ENCODE measurements at places on chromosomes 7 and 10.

DNA sequence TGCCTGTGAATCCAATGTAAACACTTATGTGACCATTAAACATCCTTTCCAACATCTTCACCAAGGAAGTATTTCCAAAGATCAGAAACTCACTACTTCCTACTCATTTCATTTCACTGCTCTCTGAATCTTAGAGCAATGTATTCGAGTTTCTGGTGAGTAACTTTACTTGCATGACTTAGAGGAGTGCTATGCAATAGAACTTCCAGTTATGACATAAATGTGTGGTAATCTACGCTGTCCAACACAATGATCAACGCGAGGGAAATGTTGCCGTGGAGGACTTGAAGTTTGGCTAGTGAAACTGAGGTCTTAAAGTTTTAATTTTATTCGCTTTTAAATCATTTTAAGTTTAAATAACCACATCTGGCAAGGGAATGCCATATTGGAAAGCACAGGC lies 1326.3 kb downstream of the XPNPEP1 start:
- no peak for DNase-seq

GRCh38 chr10:110721406-110722038 lies 77.4 kb downstream of the RBM20 start:
- no peak for DNase-seq

DNA sequence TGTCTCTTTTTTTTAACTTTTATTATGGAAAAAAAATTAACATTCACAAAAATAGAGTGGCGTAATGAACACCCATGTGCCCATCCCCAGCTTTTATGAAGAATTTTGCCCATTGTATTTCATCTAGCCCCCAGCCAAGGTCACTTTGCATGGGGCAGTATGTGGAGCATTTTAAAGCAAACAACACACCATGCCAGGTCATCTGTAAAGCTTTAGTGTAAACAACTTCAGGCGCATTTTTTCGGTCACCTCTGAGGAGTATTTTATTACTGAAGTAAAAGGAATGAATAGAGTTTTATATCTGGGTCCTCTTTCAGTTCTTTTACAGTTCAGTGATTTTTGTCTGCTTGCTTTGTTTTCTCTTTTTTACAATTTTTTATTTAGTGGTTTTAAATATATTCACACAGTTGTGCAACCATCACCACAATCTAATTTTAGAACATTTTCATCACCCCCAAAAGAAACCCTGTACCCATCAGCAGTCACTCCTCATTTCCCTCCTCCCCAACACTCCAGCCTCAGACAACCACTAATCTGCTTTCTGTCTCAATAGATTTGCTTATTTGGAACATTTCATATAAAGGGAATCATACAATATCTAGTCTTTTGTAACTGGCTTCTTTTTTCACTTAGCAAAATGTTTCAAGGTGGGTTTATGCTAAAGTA lies 87.9 kb downstream of the SLC37A3 start:
- DNase-seq = no peak

DNA sequence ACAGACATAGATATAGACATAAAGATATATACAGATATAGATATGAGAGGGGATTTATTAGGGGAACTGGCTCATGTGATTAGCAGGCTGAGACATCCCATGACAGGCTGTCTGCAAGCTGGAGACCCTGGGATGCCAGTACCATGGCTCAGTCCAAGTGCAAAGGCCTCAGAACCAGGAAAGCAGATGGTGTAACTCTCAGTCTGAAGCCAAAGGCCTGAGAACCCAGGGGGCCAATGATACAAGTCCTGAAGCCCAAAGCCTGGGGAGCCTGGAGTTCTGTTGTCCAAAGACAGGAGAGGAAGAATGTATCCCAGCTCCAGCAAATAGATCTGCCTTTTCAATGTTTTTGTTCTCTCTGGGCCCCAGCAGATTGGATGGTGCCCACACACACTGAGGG lies 5.5 kb downstream of the NCOA4 start:
- DNase-seq = no peak

DNA sequence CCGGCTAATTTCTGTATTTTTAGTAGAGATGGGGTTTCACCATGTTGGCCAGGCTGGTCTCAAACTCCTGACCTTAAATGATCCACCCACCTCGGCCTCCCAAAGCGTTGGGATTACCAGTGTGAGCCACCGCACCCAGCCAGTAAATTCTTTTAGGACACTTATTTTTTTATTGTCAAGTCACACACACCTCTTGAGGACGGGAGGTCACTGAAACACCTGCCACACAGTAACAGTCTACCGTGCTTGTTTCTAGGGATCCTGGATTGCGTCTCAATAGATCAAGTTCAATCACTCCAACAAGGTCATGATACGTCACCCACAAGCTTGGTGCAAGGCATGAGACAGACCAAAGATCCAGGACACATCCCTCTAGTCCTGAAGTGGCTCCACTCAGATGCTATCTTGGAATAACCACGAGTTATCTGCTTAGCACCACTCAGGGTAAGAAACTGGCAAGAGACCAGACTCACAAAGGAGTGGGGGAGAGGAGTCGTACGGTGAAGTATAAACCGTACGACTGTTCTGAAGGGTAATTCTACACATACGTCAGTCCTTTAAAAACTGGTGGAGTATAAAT lies 58.9 kb upstream of the NCAPG2 start:
- no peak for DNase-seq

GRCh38 chr7:154437234-154437633 lies 385.0 kb downstream of the DPP6 start:
- DNase-seq = no peak

DNA sequence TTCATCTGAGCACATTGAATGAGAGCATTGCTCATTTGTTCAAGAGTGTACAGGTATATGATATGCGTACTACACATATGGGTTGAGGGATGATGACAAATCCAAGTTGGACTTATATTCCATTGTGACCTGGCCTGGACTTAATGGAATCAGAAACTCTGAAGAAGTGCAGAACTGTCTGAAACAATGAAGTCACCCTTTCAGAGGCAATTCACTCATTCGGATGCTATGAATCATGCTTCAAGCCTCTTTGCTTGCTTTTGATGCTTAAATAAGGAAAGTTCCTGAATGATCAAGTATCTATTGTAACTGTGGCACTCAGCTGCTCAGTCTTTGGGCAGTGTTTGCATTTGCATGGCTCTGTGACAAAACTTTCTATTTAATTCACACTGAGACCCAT lies 93.4 kb downstream of the ZNF365 start:
- no peak for DNase-seq

DNA sequence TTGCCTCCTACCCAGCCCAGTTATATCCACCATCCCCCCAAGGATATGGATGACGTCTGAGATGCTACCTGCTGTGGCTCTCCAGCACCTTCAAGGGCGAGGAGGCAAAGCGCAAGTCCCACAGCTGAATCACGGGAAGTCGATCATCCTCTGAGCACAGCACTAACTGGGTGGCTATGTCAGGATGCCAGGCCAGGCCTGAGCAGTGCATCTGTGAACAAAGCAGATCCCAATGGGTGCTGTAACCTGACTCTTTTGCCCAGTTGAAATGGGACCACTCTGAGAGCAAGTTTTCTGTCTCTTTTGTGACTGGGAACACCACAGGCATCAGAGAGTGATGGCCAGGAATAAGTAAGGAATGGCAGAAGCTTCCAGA lies 12.3 kb downstream of the SEC31B start:
- DNase-seq = no peak

DNA sequence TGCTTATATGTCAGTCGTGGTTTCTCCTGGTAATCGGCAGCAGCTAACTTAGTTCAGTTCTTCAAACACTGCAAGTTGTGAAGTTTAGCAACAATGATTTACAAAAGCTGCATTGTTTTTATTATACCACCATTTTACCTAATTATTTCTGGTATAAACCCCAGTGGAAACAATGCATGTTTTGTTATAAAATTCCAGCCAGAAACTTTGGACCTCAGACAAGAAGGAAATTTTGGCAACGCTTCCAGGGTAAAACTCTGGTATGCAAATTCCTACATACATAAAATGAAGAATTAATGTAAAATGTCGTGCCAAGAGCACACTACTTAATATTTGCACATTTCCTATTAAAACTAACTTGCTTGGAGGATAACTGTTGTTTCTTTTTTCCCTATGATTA lies 277.4 kb upstream of the LYZL1 start:
- DNase-seq = no peak

- no peak for DNase-seq
These were observed 760 bp upstream of the KCTD7 start for GRCh38 chr7:66627881-66628360.

DNA sequence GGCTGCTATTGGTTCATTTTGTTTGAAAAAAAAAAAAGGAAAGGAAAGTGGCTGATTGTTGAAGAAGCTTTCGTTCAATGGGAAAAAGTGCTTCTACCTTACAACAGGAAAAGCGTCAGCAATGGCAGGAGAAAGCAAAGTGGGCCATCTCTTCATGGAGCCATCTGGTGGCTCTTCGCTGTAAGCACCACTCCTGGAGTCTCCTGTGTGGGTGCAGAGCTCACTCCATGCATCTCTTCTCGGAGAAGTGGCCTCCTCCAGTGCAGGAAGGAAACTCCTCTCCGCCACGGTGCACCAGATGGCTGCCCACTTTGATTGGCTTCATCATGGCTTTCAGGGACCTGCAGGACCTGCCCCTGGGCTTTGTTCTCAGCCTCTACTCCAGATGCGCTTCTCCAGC lies 250.9 kb downstream of the PTEN start:
- DNase-seq = peak; percentile 56

- no peak for DNase-seq
These were observed 57.1 kb downstream of the AOAH start for GRCh38 chr7:36667007-36667745.

GRCh38 chr10:79264942-79265341 lies 82.3 kb upstream of the PPIF start:
- DNase-seq = no peak

DNA sequence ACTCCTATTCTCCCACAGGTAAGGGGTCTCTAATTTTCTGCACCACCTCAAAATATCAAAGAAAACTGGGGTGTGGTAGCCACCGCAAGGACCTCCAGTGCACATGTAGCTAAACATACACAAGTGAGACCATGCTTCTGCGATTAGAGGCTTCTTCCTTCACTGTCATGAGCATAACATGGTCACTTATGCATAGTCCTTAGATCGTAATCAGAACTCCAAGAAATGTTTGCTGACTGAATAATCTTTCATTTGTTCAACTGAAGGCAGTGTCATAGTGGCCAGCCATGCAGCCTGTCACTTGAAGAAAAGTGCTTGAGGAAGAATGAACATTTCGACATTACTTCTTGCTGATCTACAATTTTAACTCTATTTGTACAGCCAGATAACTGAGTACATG lies 14.6 kb downstream of the TWIST1 start:
- no peak for DNase-seq

GRCh38 chr7:141685285-141686023 lies 16.5 kb downstream of the DENND11 start:
- DNase-seq = no peak

GRCh38 chr7:83964318-83964717 lies 230.3 kb downstream of the SEMA3A start:
- no peak for DNase-seq

DNA sequence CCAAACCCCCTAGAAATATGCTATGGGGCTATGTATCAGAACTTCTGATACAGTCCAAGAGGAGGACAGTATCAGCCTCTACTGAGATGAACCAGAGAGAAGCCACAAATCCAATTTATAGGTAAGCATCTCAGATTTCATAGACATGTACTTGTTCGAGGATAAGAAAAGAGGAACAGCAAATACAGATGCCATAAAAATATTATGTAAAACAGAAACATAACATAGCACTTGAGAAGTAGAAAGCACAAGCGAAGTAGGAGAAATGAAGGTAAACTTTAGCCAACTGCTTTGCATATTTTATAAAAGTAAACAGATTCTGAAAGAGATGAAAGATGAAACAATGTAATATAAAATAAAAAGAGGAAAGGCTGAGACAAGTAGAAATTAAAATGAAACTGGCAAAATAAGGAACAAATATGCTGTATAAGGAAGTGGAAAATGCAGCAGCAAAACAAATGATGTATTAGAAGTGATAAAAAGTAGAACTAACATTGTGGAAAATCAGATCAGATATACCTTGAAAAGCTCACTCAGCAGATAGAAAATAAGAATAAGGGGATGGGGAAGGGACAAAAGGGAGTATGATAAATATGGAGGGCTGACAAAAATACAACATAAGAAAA lies 135.1 kb downstream of the SKAP2 start:
- DNase-seq = no peak

DNA sequence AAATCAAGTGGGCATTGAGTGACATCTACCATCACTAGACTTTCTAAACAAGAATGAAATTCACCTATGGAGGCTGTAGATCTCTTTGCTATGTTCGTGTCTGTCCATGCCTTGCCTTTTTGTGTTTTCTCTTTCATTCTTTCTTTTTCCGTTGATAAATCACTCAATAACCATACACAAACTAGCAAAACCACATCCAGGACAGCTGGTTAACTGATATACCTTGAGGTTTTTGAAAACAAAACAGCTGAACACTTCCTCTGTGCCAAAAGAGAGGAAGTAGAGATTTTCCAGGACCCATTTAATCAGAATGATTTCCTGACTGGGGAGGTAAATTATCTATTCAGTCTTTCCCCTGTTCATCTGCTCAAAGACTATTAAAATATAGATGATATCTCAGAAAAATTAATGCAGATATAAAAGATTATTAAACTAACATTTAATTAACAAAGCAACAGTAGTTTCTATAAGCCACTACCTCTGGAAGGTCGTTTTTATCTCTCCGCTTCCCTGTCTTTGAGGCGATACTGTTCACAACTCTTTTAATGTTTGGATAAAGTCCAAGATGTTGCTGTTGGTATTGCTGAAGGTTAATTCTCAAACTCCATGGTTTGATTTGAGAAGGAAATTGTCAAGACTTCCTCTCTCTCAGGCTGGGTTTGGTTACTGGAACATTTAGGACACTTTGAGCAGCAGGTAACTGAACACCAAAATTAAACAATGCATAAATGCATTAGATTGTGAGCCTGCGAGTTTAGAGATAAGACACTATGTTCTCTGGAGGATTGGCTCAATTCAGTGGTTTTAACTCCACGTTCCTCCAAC lies 24.4 kb upstream of the C10orf67 start:
- no peak for DNase-seq

- no peak for DNase-seq
These were observed 154.6 kb downstream of the TPST1 start for GRCh38 chr7:66359656-66360211.

GRCh38 chr10:72081210-72081609 lies 7.1 kb downstream of the SPOCK2 start:
- DNase-seq = no peak

DNA sequence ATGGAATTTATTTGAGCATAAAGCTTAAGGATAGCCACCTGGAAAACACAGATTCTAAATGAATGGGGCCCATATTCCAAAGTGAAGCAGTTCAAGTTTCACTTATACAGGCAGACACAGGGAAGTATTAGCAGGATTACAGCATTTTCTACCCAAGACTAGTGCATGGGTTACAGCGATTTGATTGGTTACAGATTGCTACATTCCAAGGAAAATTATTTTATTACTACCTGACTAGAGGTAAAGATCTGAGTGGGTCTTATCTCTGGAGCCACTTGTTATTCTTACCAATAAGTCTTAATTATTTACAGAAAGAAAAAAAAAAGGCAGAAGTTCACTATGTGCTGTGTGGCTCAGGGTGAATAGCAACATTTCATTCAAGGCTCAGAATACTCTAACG lies 87.4 kb upstream of the ITGB1 start:
- DNase-seq = no peak

- no peak for DNase-seq
These were observed 24.8 kb downstream of the ARL4A start for GRCh38 chr7:12712236-12712635.

Measured in HAP-1 (cell line).